Activated naive CD8-positive, alpha-beta T cell treated with anti-CD3 and anti-CD28 coated beads, Interleukin-2, amount 50 U/mL, for 16 hours (primary cell): ENCODE measurements at places on chromosomes 16 and 17.

DNA sequence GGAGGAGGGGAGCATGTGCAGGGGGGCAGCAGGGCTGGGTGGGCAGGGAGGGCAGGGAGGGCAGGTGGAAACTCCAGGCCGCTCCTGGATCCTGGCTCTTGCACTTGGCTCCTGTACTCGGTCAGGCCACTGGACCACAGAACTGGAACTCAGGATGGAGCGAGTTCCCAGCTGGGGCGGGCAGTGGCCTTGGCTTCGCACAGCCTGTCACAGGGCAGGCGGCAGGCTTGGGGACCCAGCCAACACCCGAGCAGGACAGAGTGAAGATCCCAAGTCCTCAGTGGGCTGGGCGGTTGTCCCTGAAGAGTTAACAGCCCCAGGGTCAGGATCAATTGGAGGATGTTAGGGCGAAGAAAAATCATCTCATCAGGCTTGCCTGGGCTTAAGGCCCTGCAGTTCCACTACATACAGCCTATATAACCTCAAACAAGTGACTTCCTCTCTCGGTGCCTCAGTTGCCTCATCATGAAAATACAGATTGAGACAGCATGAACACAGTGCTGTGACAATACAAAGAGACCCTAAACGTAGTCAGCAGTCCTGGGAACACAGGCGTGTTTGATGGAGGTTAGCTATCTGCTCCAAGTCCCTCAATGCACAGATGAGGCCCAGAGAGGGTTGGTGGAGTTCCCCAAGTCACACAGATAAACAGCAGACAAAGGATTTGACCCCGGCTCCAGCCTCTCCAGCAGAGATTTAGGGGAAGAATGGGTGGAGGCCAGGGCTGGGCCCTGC is 21.9 kb downstream of the ZNF423 start:
- no peak for DNase-seq

DNA sequence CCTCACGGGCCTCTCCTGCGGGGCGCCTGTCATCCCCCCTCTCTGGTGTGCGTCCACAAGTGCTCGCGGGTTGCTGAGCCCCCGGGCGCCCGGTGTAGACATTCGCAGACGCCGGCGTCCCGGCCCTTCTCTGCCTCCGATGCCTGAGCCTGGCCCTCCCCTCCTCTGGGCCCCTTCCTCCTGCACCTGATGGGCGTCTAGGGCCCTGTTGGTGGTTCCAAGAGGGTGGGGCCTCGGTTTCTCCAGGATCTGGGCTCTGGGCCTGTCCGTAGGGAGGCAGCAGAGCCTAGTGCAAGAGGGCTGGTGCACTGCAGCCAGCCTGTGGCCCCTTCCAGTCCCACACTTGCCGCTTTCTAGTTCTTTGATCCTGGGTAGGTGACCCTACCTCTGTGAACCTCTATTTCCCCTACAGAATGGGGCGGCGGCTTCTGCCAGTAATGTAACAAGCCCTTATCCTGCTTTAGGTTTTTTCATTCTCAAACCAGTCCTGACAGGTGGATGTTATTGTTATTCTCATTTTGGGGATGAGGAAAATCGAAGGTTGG is 623 bp downstream of the E4F1 start:
- DNase-seq: no peak

DNA sequence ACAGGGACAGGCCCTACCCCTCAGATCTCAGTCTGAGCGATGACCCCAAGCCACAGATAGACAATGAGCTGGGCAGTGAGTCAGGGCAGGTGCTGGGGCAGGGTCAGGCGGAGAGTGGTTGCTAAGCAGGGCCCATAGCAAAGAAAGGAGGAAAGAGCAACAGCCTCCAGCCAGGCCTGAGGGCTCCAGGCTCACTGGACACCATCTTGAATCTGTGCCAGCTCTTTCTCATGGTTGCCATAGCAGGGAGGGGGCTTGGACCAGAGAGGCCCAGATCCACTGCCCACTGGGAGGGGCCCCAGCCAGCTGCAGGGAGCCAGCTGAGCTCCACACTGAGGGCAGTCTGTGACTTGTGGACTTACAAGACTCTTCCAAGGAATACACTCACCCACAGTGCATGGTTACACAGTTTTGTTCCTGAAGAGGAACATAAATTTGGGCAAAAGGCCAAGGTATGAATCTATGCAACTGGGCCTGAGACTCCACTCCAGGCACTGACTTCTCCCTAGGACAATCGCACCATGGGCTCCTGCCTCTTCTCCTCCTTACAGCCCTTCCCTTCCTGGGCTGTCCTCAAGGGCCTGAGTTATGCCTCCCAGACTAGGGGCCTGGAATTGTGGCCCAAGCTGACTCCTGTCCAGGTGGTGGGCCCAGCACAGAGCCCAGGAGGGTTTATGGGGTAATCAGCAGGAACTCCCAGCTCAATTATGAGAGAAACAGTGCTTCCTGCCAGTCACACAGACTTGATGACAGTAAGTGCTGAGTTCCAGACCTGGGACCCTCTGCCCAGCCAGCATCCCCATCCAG is 59.9 kb downstream of the BEAN1 start:
- no peak for DNase-seq

- DNase-seq: no peak
Observed at GRCh38 chr17:59381716-59382570, 50.5 kb downstream of the YPEL2 start.

GRCh38 chr17:983921-984320 is 4.3 kb upstream of the NXN start:
- DNase-seq: no peak

GRCh38 chr17:80455784-80456183 is 20.6 kb downstream of the NPTX1 start:
- DNase-seq: no peak

- DNase-seq: no peak
Observed at GRCh38 chr16:69234460-69234859, 47.5 kb downstream of the SNTB2 start.

GRCh38 chr16:75908331-75909117 is 182.2 kb upstream of the CPHXL start:
- no peak for DNase-seq

DNA sequence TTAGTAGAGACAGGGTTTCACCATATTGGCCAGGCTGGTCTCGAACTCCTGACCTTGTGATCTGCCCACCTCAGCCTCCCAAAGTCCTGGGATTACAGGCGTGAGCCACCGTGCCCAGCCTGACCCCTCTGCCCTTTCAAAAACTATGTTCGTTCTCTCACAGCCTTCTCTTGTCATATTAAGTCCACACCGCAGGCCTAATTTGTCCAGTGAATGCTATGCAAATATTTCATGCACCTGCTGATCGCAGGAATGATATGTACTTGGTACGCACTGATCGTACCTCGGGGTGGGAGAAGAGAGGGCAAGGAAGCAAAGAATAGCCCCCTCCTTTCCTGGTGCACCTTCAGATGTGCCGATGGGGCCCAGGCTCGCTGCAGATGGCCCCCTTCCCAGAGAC is 3.0 kb upstream of the BIRC5 start:
- no peak for DNase-seq

GRCh38 chr17:79603771-79604170 is 7.1 kb downstream of the RBFOX3 start:
- no peak for DNase-seq

DNA sequence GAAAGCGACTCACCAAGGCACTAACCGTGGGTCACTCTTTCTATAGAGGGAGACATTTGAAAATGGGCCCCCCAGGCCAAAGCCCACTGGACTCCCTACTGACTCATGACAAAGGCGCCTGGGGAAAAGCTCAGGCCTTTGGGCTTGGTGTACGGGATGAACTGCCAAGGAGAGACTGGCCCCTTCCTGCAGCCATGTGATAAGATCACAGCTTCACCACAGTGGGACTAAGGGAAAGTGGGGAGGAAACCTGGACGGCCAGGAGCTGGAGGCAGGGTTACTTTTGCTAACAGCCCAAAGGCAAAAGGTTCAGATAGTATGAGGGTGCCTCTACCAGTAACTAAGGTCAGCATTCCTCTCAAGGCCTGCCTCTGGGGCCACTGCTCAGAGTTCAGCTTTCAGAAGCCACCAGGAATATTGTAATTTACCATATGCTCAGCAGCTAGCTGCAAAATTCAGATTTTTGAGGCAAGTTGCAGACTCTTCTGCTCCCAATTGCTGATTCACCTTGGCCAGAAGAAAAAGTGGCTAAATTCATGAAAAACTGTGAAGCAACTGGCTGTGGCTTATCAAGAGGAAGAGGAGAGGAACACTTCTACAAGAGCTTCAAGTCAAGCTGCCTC is 37.1 kb upstream of the SLC25A19 start:
- no peak for DNase-seq

GRCh38 chr16:68898026-68898425 is 54.7 kb downstream of the TANGO6 start:
- no peak for DNase-seq

DNA sequence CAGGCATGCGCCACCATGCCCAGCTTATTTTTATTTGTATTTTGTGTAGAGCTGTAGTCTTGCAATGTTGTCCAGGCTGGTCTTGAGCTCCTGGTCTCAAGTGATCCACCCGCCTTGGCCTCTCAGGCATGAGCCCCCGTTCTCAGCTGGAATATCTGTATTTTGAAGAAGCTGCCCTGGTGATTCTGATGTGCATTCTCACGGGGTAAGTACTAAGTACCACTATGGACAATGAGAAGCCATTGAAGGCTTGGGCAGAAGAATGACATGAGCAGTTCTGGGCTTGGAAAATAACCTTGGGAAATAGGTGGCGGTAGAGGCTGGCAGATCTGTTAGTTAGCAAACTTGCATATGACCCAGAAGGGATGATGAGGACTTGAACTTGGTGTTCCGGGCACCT is 15.6 kb upstream of the NKD1 start:
- no peak for DNase-seq

- DNase-seq: no peak
Observed at GRCh38 chr16:30923554-30924075, at the start of gene FBXL19. FBXL19 (plus strand) TSS chr16:30923572; CDS start chr16:30925755, 2,183 bp downstream.

- peak; percentile 9 for DNase-seq
Observed at GRCh38 chr16:89890200-89890599, 16.8 kb downstream of the TCF25 start.

- DNase-seq: no peak
Observed at GRCh38 chr16:30954993-30955392, 2.6 kb upstream of the SETD1A start.

- DNase-seq: no peak
Observed at GRCh38 chr17:34012709-34013375, 242.2 kb upstream of the CCL2 start.

DNA sequence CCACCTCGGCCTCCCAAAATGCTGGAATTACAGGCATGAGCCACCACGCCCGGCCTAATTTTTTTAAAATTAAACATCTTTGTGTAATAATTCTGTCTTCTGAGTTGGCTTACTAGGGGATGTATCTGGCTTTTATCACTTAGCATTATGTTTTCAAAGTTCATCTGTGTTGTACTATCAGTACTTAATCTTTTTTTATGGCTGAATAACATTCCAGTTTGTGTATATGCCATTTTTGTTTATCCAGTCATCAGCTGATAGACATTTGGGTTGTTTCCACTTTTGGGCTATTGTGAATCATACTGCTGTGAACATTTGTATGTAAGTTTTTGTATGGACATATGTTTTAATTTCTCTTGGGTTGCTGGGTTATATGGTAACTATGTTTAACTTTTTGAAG is 69.0 kb downstream of the CHD9 start:
- no peak for DNase-seq

- DNase-seq: no peak
Observed at GRCh38 chr17:29252101-29252791, 5.6 kb downstream of the CRYBA1 start.

DNA sequence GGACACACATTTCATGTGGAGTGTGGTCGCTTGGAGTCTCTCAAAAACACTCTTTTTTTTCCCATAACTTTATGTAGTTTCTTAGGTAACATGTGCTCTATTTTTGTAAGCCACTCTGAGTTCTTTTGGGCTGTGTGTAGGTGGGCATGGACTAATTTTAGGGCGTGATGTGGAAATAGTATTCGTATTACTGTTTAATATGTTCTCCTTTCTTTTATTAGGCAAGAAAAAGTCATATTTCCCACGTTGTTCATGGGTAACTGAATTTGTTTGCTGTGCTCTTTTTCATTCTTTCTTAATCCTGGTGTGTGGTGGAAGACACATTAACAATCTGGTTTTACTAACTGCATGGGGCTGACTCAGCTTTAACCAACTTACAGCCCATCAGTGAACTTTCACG is 27.4 kb downstream of the NDEL1 start:
- DNase-seq: no peak

- DNase-seq: no peak
Observed at GRCh38 chr17:55298111-55298730, 33.5 kb downstream of the HLF start.

- DNase-seq: no peak
Observed at GRCh38 chr17:46977348-46977747, 1.7 kb downstream of the RPRML start.

DNA sequence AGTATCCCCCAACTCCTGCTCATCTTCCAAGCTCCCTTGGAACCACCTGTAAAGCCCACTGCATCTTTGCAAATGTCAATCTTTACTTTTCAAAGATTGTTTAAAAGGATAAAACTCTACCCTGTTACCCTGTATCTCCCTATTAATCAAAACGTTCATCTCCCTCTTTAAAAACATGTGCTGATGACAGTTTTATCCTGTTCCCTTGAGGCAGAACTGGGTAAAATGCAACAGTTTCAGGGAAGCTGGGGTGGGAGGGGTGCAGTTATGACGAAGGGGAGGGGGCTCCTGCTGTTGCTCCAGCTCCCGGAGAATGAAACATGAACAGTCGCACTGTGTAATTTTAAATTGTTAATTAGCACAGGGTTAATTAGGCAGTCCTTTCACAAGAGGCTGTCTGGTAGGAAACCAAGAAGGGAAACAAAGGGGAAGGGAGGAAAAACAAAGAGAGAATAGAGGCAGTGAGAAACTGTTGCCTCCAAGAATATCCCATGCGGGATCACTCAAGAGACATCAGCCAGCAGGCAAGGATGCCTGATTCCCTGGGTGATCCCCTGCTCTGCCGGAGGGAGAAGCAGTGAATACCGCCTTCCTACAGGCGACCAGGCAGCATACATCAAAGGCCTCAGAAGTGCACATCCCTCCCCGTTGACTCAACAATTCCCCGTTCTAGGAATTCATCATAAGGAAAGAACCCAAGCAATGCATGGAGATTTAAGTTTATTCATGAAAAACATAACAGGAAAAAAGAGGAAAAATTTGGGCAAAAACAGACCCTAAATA is 84.2 kb downstream of the ZFHX3 start:
- DNase-seq: no peak

DNA sequence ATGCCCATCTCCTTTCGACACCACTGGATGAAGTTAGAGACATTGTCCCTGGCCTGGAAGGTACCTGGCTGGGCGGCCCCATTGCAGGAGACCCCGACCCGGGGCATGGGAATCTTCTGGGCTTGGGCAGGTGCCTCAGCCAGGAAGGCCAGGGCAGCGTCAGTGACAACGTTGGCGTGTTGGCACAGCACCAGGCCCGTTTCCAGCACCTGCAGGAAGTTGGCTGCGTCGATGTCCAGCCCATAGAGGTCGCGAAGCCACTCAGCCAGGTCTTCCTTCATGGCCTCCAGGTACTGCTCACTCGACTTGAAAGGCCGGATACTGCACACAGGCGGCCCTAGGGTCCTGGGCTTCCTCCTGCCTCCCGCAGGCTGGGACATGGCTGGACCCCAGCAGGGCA is 568 bp downstream of the GAS2L2 start:
- DNase-seq: no peak

- no peak for DNase-seq
Observed at GRCh38 chr17:82285141-82285540, 11.6 kb upstream of the CSNK1D start.
